ENCODE measurements at places on chromosomes 3 and 15.
A peak's percentile ranks its signal among the peaks of the same experiment; 100 is the strongest.

GRCh38 chr3:6220447-6220846 lies 640.5 kb upstream of the GRM7 start:
- no peak for DNase-seq

GRCh38 chr3:20078194-20078714 lies 38.0 kb downstream of the KAT2B start:
- no peak for DNase-seq

DNA sequence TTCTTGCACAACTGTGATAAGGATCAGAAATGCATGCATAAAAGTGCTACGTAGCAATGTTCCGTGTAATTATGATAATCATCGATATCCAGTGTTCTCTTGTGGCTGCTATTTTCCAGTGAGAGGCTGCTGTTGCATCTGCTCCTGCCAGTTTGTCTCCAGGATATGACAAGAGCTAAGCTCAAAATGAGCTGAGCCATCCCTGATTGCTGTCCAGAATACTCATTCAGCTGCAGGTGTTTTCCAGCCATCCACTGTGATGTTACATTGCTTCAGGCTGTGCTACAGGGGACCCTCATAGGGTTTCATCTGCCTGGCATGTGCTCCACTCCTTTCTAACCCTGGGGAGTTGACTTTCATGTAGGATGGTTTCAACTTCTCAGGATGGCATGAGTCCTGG lies 976.0 kb downstream of the ROBO1 start:
- DNase-seq = no peak

- no peak for DNase-seq
These were observed 67.8 kb upstream of the CHRNB4 start for GRCh38 chr15:78708713-78709260.

DNA sequence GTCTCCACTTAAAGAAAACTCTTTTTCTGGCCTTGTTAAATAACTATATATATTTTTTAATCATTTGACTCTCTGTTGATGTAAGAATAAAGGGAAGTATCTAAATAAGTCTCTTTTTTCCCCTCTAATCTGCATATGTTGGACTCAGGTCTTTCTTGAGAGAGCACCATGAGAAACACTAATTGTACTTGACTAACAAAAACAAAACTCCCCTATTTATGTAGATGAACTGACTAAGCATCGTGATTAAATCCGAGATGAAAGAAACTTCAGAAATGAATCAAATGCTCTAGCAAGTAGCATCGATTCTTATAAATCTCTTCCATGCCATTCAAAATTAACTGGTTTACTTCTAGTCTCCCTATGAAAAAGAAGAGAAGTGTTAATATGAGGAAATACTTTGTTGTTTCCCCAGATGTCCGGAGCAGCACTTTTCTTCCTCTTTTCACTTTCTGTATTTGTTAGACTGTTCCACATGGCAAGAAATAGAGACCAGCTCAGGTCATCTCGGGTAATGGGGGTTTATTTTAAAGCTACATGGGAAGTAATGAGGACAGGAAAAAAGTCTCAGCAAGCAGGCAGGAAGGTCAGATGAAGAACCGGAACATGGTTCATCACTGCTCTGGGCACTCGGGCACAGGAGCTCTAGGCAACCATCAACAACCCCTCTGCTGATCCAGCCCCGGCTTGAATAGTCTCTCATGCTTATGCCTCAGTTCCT lies 288.3 kb downstream of the CNTN6 start:
- no peak for DNase-seq

GRCh38 chr3:163347944-163348343 lies 1730.4 kb downstream of the SI start:
- DNase-seq = no peak

GRCh38 chr15:58551084-58551763 lies 119.4 kb downstream of the LIPC start:
- peak; percentile 63 for DNase-seq

DNA sequence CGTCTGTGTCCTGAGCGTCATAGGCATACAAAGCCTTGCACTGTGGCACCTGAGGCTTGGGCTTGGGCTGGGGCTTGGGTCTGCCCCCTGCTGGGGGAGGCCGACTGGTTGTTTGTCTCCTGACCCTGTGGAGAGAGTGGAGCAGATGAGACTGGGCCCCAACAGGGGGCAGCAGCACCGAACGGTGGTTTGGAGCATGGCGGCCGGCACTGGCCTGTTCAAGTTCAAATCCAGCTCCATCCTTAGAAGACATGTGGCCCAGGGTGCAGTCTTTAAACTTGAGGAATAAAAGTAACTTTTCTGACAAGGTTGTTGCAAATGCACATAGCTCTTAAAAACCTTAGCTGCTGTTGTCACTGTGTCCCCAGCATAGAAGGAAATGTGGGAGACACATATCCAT lies 33.3 kb downstream of the CCNB2 start:
- DNase-seq = no peak

GRCh38 chr3:79103307-79103706 lies 664.5 kb downstream of the ROBO1 start:
- DNase-seq = no peak

GRCh38 chr3:66303491-66303901 lies 82.7 kb downstream of the SLC25A26 start:
- no peak for DNase-seq

DNA sequence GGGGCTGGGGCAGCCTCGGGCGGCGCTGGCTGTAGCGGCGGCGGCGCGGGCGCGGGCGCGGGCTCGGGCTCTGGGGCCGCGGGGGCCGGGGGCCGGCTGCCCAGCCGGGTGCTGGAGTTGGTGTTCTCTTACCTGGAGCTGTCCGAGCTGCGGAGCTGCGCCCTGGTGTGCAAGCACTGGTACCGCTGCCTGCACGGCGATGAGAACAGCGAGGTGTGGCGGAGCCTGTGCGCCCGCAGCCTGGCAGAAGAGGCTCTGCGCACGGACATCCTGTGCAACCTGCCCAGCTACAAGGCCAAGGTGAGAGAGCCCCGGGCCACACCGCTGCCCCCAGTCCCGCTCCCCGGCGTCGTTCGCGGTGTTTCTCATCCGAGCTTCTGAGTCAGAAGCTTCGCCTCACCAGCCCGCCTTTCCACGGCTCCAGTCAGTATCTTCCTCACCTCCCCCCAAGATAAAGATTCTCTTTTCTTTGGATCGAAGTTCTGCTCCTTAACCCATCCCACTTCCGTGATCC lies 600 bp downstream of the FBXO45 start:
- peak; percentile 74 for DNase-seq

DNA sequence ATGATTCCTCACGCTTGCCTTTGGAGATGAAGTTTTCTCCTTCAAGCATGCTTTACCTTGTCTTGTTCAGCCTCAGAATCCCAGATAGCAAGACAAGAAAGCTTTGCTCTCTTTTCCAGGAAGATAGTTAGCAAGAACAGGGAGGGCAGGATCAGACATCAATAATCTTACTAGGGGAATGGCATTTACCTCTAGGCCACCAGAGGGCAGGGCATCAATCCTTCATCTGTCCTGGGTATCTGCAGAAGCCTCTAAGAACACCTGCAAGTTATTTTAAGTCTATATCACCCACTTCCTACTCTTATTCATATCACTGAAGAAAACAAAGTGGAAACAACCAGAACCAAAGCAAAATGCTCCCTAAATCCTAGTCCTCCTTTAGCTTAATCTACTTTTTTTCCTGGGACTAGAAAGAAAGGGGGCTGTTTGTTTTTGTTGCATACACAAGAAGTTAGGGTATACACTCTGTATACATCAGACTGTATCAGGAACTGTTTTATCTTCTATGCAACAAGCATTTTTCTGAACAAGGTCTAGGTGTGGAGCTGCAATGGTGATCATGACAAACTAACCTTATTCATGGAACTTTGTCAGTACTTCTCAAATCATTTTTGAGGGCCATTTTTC lies 862.5 kb downstream of the CADM2 start:
- DNase-seq = no peak

DNA sequence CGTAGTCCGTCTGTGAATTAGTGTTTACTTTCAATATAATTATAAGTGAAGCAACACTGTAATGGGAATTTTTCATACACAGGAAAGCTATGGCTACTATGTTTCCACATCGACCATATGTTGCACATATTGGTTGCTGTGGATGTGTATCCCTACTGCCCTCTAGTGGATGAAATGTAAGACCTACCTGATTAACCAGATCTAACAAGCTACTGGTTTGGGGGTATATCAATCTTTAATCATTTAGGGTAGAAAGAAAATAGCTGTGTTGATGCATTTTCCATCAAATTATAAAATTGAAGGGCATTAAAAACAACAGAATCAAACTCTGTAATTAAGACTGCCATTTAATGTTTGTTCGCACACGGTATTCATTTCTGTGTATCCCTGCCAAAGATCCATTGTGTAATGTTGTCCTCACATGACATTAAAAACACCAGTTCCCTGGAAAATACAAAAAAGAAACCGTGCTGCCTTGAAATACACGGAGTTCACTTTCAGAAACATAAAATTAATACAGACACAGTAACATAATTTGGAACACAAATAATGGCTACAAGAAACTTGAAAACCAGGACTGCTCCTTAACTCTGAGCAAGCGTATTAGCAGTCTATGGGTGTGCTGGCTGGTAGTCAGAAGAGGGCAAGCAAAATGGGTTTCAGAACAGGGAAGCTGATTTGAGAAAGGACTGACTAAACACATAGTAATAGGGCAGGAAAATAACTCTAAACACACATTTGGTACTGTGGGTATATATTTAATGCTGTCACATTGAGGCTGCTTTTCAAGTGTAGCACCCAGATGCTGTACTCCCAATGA lies 125.1 kb downstream of the TIGIT start:
- DNase-seq = no peak

DNA sequence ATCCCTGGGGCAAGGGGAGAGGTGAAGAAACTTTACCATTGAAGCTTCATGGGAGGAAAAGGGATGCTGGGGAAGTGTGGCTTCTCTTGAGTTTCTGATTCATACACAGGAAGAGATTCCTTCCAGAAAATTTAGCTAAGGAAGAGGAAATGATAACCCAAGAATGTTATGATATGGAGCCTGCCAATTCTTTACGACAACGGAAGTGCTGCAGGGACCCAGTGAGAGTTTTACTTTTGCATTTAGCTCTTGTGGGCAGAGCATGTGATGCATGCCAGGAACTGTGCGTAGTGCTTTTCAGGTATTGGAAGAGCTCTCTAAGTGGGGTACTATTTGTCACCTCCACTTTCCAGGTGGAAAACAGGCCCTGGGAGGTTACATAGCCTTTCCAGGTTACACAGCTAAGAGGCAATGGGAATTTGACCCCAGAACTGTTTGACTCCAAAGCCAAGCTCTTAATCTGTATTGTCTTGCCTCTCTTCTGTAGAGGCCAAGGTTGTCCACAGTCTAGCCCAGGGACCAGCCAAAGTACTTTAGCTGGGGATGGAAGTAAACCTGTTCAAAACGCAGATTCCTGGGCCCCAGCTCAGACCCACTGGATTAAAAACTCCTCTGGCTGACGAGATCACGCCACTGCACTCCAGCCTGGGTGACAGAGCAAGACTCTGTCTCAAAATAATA lies 23.0 kb downstream of the CMTM7 start:
- no peak for DNase-seq

- DNase-seq = no peak
These were observed 10.1 kb upstream of the FSTL1 start for GRCh38 chr3:120460862-120461261.

GRCh38 chr15:86483936-86484335 lies 404.3 kb downstream of the AGBL1 start:
- no peak for DNase-seq

GRCh38 chr3:169022457-169022856 lies 641.1 kb downstream of the MECOM start:
- DNase-seq = no peak

DNA sequence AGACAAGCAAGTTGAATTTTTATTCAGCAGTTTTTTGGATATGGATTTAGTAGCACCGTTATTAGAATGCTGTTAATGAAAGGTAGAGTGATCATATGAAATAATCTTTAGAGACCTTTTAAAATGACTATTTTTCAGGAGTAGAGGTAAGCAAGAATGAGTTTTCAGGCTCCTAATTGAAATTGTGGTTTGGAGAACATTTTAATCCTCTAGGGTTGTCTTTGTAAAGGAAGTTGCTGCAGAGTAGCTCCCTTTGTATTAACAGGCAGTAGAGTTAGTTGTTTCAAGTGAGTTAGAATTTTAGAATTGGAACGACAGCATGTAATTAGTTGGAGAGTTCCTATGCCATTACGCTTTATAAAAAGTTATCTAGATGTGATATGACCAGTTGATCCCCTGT lies 27.2 kb upstream of the EDEM1 start:
- DNase-seq = no peak

- no peak for DNase-seq
These were observed 37.1 kb upstream of the NR2F2 start for GRCh38 chr15:96293441-96293840.

DNA sequence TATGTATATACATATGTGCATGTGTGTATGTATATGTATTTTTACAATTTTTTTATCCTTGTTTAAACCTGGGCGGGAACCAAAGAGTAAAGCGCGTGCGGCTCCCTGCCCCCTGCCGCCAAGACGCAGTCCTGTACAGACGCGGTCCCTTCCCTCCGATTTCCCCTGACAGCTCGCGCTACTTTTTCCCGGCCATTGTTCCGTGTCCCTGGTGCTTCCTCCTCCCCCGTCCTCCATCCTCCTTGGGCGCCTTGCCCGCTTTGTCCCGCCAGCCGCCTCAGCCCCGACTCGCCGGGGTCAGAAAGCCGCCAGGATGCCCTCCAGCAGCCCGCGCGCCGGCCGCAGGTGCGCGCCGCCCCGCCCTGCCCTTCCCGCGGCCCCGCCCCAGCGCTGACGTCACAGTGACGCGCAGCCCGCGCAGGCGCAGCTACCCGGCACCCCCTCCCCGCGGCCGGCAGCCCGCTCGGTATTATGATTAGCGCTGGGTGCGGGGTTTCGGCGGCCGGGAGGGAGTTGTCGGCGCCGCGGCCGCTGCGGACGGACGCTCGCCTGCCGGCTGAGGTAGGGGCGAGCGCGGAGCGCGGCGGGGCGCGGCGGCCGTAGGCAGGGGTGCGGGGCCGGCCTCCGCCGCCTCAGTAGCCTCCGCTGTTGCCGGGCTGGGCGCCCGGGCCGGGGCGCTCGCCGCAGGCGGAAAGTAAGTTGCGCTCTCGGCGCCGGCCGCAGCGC lies at the start of gene SNRK:
SNRK (plus strand) TSS at position 426 of the 726 bp plus-strand sequence. CDS start 16,664 bp downstream, outside the sequence.
- peak; percentile 98 for DNase-seq

DNA sequence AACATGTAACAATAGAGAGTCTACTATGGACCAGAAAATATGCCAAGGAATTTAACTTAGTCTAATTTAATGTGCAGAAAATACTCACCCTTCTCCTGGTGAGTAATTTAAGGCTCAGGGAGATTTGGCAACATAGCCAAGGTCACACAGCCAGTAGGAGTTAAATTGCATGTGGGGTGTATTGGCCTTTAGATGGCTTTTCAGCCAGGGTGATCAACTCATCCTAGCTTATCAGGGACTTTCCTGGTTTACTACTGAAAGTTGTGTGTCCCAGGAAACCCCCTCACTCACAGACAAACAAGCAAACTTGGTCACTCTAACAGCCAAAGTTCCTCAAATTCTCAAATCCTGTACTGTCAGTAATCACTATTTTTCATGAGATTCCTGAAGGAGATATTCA lies 2.6 kb upstream of the SLC9A9 start:
- no peak for DNase-seq

GRCh38 chr15:50098545-50098944 lies 20.5 kb downstream of the ATP8B4 start:
- no peak for DNase-seq

- no peak for DNase-seq
These were observed 18.1 kb downstream of the IL17RD start for GRCh38 chr3:57147071-57147470.

Measured in cardiac septum (tissue), 1 donor.